NCI-H2081 (cell line): ENCODE measurements at places on chromosomes 6 and 20.

GRCh38 chr20:5002077-5002413, 735 bp upstream of the SLC23A2 start:
- DNase-seq, result no peak

GRCh38 chr6:122678841-122679240, 68.6 kb downstream of the PKIB start:
- no peak for DNase-seq

DNA sequence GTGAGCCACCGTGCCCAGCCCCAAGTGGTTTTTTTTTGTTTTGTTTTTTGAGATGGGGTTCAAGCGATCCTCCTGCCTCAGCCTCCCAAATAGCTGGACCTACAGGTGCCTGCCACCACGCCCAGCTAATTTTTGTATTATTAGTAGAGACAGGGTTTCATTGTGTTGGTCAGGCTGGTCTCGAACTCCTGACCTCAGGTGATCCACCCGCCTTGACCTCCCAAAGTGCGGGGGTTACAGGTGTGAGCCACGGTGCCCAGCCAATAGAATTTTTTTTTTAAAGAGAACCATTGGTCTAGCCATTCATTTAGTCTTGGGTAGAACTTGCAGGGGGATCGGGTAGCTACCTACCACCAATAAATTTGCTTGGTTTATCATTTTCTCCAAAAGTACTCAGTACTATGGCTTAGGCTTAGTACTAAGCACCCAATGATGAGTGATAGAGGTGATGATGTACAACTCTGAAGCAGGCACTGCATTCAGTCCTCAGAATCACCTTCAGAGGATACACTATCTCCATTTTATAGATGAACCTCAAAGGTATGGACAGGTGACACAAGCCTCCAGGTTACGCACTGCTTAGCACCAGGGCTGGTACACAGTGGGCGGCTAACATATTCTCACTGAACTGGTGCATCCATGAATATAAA, 12.9 kb upstream of the C20orf203 start:
- DNase-seq, result no peak

GRCh38 chr6:13687917-13688351, 23.7 kb downstream of the RANBP9 start:
- DNase-seq, result no peak

- DNase-seq, result no peak
These were observed at the start of gene SLC17A3 for GRCh38 chr6:25874118-25874517. SLC17A3 (minus strand) TSS chr6:25874243; CDS start chr6:25868387, 5,856 bp downstream.

DNA sequence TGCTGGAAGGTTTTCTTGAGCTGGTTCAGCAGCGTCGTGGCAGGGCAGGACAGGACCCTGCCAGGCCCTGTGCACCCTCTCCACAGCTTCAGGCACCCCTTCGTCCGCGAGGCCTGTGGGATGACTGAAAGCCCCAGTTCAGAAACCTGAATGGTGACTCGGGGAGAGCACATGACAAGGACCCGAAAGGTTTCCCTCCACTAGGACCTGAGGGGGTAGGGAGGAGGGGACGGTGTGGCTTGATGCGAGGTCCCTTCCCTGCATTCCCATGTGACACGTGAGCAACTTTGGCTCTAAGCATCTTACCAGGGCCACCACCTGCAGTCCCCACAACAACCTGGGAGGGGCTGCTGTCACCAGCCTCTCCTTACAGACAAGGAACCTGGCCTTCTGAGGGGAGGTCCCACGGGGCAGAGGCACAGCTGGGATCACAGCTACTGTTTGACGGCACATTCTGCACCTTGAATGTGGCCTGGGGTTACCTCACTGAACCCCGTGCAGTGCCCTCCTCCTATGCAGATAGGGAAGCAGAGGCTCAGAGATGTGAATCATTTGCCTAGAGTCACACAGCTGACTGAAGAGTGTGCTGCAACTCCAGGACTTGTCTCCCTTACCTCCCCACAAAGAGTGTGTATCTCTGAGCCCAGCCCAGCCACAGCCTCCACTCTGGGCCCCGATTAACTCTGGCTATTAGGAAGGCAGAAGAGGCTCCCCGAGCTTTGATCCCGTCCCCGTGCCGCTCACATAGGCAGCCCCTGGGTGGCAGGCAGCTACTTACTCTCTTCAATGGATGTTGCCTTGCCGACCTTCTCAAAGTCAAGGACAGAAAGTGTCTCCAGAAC, 84.6 kb downstream of the PTPN1 start:
- no peak for DNase-seq

- no peak for DNase-seq
These were observed 146.7 kb upstream of the ID4 start for GRCh38 chr6:19690325-19691075.

DNA sequence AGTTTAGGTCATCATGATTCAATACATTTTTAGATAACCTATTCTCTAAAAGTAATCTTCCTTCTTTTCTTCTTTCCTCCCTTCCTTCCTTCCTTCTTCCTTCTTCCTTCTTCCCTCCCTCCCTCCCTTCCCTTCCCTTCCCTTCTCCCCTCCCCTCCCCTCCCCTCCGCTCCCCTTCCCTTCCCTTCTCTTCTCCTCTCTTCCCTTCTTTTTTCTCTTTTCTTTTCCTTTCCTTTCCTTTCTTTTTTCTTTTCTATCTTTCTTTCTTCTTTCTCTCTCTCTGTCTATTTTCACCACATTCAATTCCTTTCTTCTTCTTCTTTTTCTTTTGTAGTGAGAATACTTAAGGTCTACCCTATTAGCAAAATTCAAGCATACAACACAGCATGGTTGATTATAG, 17.3 kb upstream of the RHAG start:
- DNase-seq, result no peak

- no peak for DNase-seq
These were observed 350.9 kb upstream of the PRND start for GRCh38 chr20:4370851-4371250.

DNA sequence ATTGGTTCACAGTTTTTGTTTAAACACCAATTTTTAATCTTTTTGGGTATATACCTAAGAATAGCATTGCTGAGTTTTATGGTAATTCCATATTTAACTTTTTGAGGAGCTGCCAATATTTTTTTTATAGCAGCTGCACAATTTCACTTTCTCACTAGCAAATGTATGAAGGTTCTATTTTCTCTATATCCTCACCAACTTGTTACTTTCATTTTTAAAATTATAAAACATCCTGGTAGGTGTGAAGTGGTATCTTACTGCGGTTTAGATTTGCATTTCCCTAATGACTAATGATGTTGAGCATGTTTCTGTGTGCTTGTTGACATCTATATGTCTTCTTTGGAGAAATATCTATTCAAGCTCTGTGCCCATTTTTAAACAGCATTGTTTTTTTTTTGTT, 452.1 kb downstream of the GRIK2 start:
- no peak for DNase-seq

DNA sequence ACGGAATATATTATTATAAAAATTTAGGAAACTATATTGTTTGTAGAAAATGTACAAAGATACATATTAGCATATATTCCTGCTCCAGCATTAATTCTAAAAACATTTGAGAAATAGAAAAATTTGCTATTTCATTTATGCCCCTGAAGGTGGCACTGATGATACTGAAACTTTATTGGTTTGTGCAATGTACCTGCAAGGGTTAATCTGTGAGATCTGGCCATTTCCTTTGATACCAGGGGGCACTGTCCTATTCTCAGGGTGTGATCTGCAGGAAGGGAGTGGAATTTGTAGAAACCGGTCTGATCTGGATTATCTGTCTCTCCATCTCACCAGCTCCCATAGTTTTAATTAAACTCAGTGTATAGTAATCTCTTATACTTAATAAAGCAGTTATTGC, 625.1 kb upstream of the IMPG1 start:
- DNase-seq, result no peak

DNA sequence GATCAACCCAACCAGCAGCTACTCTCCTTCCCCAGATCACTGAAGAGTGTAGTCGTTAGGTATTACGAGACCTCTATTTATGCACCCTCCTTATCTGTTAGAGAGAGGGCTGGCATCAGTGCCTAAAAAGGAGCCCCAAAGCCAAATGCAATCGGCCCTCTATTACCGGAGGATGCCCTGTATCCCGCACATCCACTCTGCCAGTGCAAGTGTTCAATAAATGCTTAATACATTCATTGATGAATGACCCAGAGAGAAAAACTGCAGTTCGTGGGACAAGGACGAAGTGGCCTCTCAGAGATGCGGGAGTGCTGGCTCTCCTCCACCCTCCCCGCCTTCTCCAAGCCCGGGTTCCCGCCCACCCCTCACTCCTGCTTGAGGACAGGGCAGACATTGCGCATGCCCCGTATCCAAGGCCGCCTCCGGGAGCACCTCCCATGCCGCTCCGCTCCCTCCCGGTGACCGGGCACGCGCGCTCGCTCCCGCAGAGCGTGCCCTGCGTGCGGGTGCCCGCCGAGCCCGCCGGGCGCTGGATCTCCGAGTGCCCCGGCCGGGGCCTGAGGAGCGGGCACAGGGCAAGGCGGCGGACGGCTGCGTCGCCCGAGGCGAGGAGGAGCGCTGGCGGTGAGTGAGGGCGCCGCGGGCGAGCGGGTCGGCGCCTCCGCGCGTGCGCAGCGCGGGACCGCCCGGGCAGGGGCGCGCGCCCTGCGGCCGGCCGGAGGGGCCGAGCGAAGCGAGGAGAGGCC, 27.2 kb upstream of the BTBD3 start:
- peak; percentile 94 for DNase-seq

DNA sequence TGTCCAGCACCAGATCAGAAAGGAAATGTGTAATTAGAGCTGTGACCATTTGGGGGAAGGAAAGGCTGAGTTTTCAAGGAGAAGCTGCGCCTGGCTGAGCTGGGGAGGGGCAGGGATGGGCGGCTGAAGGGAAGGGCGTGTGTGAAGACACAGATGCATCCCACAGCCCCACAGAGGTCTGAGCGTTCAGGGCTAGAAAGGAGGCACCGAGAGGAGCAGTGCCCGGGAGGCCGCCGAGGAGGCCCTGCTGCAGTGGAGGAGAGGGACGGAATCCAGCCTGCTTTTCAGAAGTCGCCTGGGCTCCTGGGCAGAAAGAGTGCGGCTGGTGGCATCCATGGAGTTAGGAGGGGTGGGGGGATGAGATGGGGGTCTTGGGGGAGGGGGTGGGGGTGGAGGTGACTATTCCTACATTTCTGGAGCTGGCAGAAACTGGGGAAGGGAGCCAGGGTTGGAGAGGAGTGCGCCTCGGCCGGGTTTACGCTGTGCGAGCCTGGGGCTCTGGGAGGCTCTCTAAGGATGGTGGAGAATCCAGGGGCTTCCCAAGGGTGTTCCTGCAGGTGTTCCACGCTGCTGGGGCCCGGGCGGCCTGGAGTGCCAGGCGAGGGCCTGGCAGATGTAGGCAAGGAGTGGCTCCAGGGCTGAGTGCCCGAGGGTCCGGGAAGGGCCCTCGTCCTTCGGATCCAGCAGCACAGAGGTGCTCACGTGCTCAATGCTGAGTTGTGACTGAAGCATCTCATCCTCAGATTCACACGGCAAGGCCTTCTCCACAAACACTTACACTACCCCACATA, 41.8 kb downstream of the WDR27 start:
- DNase-seq, result no peak

- DNase-seq, result no peak
These were observed 185.8 kb upstream of the TENT5A start for GRCh38 chr6:81938014-81938856.

DNA sequence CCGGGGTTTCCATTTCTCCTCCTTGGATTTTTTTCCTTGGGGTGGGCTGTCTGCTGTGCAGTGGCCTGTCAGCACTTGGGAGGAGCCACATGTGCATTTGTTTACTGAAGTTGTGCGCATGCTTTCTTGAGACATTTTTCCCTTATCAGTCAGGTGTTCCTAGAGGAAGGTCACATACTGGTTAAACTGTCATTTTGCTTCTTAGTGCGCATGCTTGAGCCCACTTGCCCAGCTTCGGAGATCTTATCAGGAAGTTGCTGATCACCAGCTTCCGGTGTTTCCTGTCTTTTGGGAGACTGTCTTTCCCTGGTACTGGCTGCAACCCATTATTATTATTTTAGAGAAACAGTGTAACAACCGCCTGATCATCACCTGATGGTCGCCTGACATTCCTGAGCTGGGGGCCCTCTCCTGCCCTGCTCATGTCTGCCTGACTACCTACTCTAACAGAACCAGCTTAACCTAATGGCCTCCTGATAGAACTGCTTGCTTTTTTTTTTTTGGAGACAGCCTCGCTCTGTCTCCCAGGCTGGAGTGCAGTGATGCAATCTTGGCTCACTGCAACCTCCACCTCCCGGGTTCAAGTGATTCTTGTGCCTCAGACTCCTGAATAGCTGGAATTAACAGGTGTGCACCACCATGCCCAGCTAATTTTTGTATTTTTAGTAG, 378 bp upstream of the ERVFRD-1 start:
- no peak for DNase-seq

DNA sequence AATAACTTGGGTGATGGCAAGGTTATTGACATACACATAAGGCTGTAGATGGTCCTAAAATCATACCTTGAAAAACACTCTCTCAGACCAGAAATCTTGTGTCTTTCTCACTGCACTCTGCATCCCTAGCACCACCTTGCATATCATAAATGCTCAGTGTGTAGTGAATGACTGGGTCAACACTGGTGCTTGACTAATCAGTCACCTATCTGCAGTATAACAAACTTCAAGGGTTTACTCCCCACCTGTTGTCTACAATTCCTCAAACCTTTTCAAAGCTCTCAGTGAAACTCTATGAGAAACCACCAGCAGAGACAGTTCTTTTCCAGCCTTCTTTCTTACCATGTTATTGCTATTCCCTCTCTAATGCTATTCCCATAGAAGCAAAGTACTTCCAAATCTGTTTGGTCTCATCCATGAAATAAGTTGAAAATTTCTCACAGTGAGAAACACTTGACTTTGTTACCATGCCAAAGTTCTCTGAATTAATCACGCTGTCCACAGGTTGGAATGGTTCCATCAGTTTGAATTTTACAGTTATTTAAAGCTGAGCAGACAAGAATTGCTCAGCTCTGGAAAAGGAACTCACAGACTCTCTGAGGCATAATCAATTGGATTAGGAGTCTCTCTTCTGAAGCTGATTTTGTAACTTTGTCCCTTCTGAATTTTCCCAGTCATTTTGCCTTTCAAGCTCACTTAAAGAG, 104.8 kb upstream of the EYA4 start:
- DNase-seq, result no peak

GRCh38 chr6:48086187-48086586, 24.8 kb downstream of the PTCHD4 start:
- DNase-seq, result no peak

DNA sequence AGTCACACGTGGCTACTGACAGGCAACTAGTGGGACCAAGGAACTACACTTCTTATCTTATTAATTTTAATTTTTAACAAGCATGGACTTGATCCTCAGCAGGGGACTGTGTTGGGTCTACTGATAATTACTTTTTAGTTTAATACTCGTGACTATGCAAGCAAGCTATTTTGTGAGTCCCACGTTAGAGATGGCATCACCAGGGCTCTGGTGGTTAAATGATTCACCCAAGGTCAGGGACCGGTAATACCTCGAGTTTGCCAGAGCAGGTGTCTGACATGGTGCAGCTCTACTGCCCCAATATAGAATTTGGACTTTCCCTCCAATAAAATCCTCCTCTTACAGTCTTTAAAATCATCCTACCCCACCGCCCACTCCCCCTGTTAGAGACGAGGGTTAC, 98.6 kb upstream of the RIN2 start:
- DNase-seq, result no peak

GRCh38 chr20:50541606-50542041, 31.4 kb downstream of the PTPN1 start:
- no peak for DNase-seq
